Sigmoid colon (tissue), 7 donors: ENCODE measurements at places on chromosomes 2 and 18. TPM values are rescaled to one million over a fixed set of nuclear protein-coding genes. Genes with fewer than 3 reads are reported as not detected.

Gene RGPD3
- total RNA-seq = 2.2 TPM

Gene ANKAR
- 27.7 TPM for total RNA-seq

Gene DHRS9
- 1.3 TPM for total RNA-seq

Gene C2orf72
- 0.36 TPM for total RNA-seq

Gene TIMM21
- 61.4 TPM for total RNA-seq

Gene PHLPP1
- 8.3 TPM for total RNA-seq

Gene PAX3
- total RNA-seq = not detected

Gene CRYGA
- not detected for total RNA-seq

Gene RIT2
- not detected for total RNA-seq

- H3K27me3 ChIP-seq = no peaks in the 10 kb centered on the region
- H3K4me3 ChIP-seq = no peak overlapping the region
- peaks cover 11% of the 10 kb centered on the region for H3K36me3 ChIP-seq
- no peak overlapping the region for H3K27ac ChIP-seq
- H3K4me1 ChIP-seq = no peaks in the 10 kb centered on the region
- no peak for DNase-seq
These were observed 70.9 kb downstream of the NFATC1 start for GRCh38 chr18:79466591-79466990.

DNA sequence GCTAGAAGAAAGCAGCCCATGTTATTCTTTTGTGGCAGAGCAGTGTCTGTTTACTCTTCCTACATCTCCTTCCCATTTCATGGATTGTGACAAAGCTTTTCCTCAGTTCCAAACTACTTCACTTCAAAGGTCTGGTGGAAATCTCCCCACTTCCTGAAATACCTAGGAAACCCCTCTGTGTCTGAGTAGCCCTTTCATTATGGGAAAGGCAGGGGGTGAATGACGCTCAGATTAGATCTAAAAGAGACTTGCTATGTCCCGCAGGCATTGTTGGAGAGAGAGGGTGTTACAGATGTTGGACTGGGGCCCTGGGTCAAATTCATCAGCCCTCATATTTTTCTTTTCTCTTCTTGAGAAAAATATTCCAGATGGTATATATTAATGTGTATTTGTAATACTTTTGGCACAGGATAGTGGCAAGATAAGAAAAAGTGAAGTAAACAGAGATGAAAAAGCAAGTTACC is 675.0 kb downstream of the IRS1 start:
- H3K4me1 ChIP-seq = no peaks in the 10 kb centered on the region
- H3K27ac ChIP-seq = no peak overlapping the region
- no peak overlapping the region for H3K4me3 ChIP-seq
- no peaks in the 10 kb centered on the region for H3K36me3 ChIP-seq

DNA sequence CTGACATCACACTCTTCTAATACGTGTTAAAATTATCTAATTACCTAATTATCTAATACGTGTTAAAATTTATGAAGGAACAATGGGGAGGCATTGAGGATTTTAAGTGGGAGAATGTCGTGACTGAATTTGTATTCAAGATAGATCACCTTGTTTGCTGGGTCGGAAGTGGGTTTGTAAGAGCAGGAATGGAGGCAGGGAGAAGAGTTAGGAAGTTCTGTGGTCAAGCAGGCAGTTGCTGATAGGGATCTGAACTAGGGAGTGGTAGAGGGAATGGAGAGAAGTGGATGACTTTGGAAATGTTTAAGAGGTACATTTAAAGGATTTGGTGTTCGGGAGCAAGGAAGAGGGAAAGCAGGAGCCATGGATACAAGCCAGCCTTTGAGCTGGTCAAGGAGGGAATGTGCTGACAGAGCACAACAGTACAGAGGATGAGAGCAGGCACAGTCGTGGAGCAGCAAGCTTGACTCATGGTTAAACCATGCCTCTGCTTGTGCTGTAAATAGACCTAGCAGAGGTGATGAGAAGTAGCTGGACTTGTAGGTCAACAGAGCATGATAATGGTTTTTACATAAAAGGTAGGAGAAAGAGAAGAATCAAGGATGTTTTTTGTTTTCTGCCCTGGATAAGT is 16.2 kb downstream of the IL18RAP start:
- H3K4me1 ChIP-seq = no peaks in the 10 kb centered on the region
- H3K4me3 ChIP-seq = no peak overlapping the region
- no peak for DNase-seq
- H3K27me3 ChIP-seq = no peaks in the 10 kb centered on the region
- no peaks in the 10 kb centered on the region for H3K36me3 ChIP-seq

DNA sequence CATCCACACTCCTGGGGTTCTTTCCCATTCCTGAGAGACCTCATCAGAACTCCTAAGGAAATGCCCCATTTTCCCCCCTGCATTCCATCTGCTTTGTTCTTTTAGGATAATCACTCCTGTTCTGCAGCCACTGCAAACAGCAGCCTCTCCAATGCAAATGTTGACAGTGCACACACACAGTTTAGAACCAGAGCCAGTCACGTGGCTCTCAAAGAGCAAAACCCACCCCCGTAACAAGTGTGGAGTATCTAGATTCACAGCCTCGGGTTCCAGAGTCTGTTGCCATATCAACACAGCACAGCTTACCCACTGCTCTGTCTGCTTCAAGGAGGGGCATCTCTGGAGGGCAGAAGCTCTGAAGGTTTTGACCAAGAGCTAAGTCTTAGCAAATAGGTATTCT is 180.0 kb downstream of the NAPG start:
- DNase-seq = no peak
- no peak overlapping the region for H3K27ac ChIP-seq
- no peaks in the 10 kb centered on the region for H3K36me3 ChIP-seq
- H3K4me3 ChIP-seq = no peak overlapping the region

DNA sequence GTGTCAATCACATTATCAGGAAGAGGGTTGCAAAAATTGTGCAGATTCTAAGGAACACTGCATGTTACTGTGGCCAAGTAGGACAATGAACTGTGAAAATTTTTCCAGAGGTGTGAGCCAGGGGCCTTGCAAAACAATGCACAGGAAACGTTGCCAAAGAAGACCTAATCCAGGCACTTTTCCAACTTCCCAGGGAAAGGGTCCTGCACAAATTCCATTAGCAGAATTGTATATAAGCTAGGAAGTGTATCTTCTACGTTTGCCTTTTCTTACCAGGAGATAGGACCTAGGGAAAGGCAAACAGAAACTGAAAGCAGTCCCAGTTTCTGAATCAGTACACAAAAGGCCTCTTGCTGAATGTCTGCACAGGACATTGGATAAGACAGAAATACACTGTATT is 1888.3 kb upstream of the CELF4 start:
- H3K27me3 ChIP-seq = no peaks in the 10 kb centered on the region
- no peak for DNase-seq
- H3K36me3 ChIP-seq = no peaks in the 10 kb centered on the region
- H3K4me3 ChIP-seq = peak overlapping the region; percentile 18
- H3K4me1 ChIP-seq = no peaks in the 10 kb centered on the region

DNA sequence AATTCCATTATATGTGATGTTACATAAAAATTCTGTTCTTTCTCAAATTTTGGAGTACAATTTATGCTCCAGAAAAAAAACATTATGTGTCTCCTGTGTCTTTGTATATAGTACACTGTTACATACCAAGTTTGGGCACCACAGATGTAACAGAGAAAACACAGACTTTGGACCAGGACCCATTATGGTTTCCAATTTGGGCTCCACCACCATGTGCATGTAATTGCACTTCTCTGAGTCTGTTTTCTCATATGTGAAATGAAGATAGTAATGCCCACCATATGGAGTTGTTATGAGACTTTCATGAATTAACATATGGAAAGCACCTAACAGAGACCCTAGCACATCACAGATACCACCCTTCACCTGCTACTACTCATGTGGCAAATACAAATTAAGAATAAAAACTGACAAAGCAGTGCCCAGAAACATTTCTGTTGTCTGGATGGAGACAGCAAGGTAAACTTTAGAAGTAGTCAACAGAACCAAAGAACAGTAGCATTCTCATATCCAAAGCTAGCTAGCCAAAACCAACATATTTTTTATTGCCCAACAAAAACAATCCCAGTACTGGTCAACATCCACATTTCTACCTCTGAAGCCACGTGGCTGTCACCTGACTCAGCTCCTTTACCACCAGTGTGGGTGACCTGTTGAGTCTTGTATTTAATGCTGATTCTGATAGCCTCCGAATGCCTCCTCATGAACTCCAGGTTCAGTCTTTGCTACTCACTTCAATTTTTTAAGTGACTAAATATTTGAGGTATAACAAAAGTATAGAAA is 42.9 kb downstream of the ANTXR1 start:
- H3K27ac ChIP-seq = no peak overlapping the region
- peaks cover 7% of the 10 kb centered on the region for H3K4me1 ChIP-seq
- H3K4me3 ChIP-seq = no peak overlapping the region
- H3K27me3 ChIP-seq = no peaks in the 10 kb centered on the region
- no peak for DNase-seq
- H3K36me3 ChIP-seq = no peaks in the 10 kb centered on the region

DNA sequence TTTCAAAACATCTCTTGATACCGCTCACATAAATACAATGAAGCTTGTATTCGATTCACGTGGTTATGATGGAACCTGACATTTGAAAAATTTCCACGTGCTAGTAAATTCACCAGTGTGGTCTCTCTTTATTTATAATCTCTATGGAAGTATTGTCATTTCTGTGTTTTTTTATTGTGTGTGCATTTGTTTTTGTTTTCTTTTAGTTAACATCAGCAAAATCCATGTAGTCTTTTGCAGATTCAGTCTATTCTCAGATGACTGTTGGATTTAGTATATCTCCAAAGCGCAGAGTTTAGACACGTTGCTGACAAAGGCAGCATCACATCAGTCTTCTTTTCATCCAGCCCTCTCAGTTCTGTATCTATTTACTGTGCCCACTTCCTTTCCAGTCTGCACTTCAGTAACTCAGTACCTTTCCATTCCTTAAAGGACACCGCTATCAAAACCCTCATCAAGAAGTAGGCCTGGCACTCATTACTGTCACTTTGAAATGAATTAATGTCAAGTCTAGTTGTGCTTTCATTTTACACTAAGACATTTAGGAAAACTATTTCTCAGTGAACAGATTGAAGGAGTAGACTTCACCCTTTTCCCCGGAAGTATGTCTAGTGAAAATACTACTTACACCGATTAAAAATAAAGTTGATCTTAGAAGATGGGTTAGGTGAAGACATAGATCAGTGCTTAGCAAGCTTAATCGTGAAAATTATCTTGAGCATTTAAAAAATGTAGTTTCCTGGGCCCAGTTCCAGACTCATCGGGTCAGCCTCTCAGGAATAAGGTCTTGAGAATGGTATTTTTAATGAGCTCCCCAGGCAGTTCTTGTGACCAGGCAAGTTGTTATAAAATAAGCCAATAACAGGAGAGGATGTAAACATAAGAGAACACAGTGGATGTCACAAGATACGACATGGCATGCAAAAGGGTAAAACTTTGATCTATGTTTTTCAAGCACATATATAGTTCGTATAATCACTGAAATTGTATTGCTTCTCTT is 506.8 kb upstream of the ZEB2 start:
- no peak for DNase-seq
- no peak overlapping the region for H3K4me3 ChIP-seq
- peaks cover 10% of the 10 kb centered on the region for H3K4me1 ChIP-seq

DNA sequence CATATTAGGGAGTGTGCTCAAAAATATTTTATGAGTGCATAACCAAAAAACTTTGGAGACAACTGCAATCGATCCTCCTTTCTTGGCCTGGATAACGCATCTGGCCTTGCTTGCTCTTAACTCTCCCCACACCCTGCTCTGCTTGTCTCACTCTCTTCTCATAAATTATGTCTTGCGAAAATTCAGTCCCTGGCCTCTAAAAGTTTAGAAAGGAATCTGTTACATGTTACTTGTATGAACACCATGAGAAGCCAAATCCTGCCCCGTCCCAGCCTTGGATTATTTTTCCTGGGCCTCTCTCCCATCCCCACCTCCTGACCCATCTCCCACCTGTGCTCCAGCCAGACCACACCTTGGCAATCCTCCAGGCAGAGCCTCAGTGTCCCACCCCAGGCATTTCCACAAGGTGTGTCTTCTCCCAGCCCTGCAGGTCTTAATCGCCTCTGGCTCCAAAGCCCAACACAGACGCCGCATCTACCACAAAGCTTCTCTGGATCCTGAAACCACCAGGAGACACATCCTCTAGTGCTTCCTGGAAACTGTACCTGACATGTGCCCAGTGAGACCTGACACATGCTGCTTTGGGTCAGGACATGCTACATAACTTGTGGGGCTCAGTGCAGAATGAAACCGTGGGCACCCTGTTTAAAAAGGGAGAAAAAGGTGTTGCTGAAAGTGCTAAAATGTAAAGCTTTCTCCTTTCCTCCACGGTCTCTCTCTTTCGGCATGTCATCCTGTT is 99.6 kb upstream of the ST3GAL5 start:
- no peak overlapping the region for H3K4me3 ChIP-seq
- H3K4me1 ChIP-seq = peaks cover 21% of the 10 kb centered on the region
- H3K36me3 ChIP-seq = no peaks in the 10 kb centered on the region

- H3K27me3 ChIP-seq = no peaks in the 10 kb centered on the region
- no peak overlapping the region for H3K4me3 ChIP-seq
- H3K27ac ChIP-seq = no peak overlapping the region
These were observed 786.8 kb upstream of the DDX18 start for GRCh38 chr2:117027646-117028045.

GRCh38 chr18:56096861-56097260 is 508.9 kb upstream of the TCF4 start:
- no peaks in the 10 kb centered on the region for H3K4me1 ChIP-seq
- DNase-seq = no peak
- H3K27me3 ChIP-seq = no peaks in the 10 kb centered on the region
- no peak overlapping the region for H3K27ac ChIP-seq

- no peak for DNase-seq
- no peaks in the 10 kb centered on the region for H3K36me3 ChIP-seq
- no peaks in the 10 kb centered on the region for H3K4me1 ChIP-seq
- no peaks in the 10 kb centered on the region for H3K27me3 ChIP-seq
These were observed 19.4 kb downstream of the EPB41L5 start for GRCh38 chr2:120032297-120032696.

- no peak overlapping the region for H3K27ac ChIP-seq
- no peak for DNase-seq
- no peaks in the 10 kb centered on the region for H3K36me3 ChIP-seq
- H3K4me1 ChIP-seq = no peaks in the 10 kb centered on the region
- H3K4me3 ChIP-seq = no peak overlapping the region
These were observed 149.7 kb upstream of the TANK start for GRCh38 chr2:161010503-161011015.

- no peak overlapping the region for H3K27ac ChIP-seq
- no peaks in the 10 kb centered on the region for H3K27me3 ChIP-seq
These were observed 713.7 kb downstream of the ADCYAP1 start for GRCh38 chr18:1618364-1618763.

GRCh38 chr2:763766-764525 is 86.7 kb upstream of the TMEM18 start:
- H3K27ac ChIP-seq = no peak overlapping the region
- no peaks in the 10 kb centered on the region for H3K27me3 ChIP-seq
- DNase-seq = no peak
- H3K4me1 ChIP-seq = no peaks in the 10 kb centered on the region
- no peaks in the 10 kb centered on the region for H3K36me3 ChIP-seq
- H3K4me3 ChIP-seq = no peak overlapping the region

- peaks cover 39% of the 10 kb centered on the region for H3K4me1 ChIP-seq
- H3K27ac ChIP-seq = peak overlapping the region; percentile 83
- no peaks in the 10 kb centered on the region for H3K27me3 ChIP-seq
- no peaks in the 10 kb centered on the region for H3K36me3 ChIP-seq
These were observed 1.2 kb downstream of the ST3GAL5 start for GRCh38 chr2:85887566-85888019.
